Germinal center (tissue), 1 donor: ENCODE measurements at places on chromosomes 3 and 15.

DNA sequence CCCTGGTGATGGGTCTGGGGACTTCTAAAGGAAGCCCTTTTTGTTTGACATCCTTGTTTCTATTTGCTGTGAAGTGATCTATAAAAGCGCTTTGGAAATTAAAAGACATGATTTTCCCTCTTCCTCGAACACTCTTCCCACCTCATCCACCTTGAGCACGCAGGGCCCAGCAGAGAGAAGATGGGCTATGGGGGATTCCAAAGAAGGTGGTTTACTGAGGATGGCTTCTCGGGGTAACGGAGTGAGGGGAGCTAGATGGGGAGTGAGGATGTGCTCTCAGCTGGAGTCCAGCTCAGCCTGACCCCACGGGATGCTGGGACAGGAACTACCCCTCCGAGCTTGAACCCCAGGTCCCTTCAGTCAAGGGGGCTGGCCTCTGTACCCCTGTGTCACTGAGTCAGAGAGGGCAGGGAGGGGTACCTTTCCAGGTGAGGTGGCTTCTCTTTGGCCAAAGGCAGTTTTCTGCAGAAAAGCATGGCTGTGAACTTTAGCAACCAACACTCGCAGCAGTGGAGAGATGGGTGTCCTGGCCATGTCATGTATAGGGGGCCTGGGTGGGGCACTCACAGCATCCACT lies 180.7 kb upstream of the SMAD3 start:
- no peak for DNase-seq

- no peak for DNase-seq
Measured at GRCh38 chr3:72080095-72080494, 295.1 kb upstream of the PROK2 start.

- DNase-seq, result no peak
Measured at GRCh38 chr3:119170821-119171220, 2.6 kb upstream of the UPK1B start.

GRCh38 chr15:46442184-46442583 lies 807.4 kb downstream of the SQOR start:
- DNase-seq, result no peak

- no peak for DNase-seq
Measured at GRCh38 chr3:132071043-132071442, 36.2 kb upstream of the CPNE4 start.

- no peak for DNase-seq
Measured at GRCh38 chr15:100373120-100373896, 31.5 kb upstream of the ADAMTS17 start.

GRCh38 chr3:129025108-129025507 lies 24.0 kb downstream of the EFCC1 start:
- DNase-seq, result no peak

GRCh38 chr15:92914768-92915221 lies 14.7 kb downstream of the CHD2 start:
- DNase-seq, result no peak

- no peak for DNase-seq
Measured at GRCh38 chr15:40334941-40335795, 5.6 kb downstream of the CCDC9B start.

- DNase-seq, result no peak
Measured at GRCh38 chr3:81311321-81311720, 450.1 kb downstream of the GBE1 start.

GRCh38 chr15:39127151-39127790 lies 453.6 kb upstream of the THBS1 start:
- DNase-seq, result no peak

- DNase-seq, result no peak
Measured at GRCh38 chr3:14989943-14990779, 42.8 kb downstream of the NR2C2 start.

GRCh38 chr15:38228618-38229017 lies 24.0 kb upstream of the SPRED1 start:
- no peak for DNase-seq

GRCh38 chr3:31312400-31312799 lies 220.3 kb upstream of the STT3B start:
- DNase-seq, result no peak

DNA sequence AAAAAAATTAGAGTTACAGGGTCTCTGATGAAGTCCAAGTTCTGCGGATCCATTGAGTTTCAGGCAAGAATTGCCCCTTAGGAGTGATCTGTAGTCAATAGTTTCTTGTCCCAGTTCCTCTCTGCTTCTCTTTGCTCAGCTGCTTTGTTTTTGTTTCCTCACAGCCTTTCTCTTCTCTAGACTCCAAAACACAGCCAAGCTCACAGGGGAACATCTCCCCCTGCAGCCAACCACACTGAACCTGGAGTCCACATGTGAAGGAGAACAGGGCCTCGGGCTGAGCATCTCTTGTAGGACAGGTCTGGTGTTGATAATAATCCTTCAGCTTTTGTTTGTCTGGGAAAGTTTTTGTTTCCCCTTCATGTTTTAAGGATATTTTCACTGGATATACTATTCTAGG lies 202.6 kb upstream of the ATP10A start:
- no peak for DNase-seq

DNA sequence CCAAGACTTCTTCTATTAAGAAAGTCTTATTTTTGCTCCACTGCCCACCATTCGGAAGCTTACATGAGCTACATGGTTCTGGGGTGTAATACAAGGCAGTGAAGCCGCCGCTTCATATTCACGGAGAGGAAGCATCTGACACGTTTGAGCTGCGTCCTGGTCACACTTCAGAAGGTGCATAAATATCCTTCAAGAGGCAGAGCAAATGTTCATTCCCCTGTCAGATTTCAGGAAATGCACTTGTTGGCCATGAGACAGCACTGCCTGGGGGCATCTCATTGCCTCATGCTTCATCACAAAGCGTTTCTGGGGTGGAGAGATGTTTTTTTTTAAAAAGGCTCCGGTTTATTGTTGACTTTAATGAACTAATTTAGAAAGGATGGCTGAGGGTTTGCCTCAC lies 119.9 kb downstream of the CADPS start:
- DNase-seq, result peak; percentile 28

GRCh38 chr3:81339040-81339845 lies 422.2 kb downstream of the GBE1 start:
- no peak for DNase-seq

DNA sequence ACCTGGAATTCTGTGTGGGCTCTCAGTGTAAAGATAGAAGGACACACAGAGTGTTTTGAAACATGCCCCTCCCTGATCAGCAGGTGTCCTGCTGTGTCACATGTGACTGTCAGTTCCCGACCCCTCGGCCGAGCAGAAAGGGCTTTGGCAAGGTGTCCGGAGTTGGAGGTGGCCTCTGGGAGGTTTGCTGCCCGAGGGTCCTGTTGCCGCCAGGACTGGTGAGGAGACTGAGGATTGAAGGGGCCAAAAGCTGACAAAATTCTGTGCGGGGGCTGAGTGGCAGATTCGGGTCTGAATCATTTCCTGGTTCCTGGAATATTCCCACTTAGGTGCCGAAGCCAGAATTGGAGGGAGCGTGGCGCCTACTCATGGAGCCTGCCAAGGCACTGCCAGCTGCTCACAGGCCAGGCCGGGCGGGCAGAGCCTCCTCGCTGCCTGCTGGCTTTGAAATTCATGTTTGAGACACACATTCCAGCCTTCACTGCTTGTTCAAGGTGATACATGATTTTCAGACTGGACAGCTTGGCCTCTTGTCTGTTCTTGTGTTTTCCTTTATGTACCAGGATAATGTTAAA lies 83.8 kb downstream of the APBA2 start:
- DNase-seq, result no peak

DNA sequence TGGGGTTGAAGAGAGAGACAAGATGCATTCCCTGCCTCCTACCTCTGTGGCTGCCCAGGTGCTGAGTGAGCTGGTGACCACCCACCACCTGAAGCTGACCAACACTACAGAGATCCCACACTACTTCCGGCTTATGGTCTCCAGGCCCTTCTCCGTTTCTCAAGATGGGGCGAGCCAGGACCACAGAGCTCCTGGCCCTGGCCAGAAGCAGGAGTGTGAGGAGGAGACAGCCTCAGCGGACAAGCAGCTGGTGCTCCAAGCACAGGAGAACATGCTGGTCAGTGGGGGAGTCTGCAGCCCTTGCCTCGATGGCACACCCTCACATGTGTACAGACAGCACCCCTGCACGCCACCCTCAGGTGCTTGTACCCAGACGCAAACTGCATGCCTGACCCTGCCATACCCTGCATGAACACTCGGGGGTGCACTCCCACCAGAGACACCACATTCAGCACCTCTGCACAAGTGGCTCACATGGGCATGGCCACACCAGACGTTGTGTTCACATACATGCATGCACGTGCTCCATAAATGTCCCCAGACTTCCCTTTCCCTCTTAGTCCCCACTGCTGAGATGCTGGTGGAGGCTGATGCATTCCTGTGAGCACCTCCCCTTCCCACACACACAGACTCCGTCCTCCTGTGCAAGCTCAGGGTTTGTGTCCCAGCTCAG lies 19.0 kb downstream of the ACAA1 start:
- DNase-seq, result peak; percentile 79

GRCh38 chr3:59692117-59692516 lies 642.3 kb upstream of the CFAP20DC start:
- no peak for DNase-seq

DNA sequence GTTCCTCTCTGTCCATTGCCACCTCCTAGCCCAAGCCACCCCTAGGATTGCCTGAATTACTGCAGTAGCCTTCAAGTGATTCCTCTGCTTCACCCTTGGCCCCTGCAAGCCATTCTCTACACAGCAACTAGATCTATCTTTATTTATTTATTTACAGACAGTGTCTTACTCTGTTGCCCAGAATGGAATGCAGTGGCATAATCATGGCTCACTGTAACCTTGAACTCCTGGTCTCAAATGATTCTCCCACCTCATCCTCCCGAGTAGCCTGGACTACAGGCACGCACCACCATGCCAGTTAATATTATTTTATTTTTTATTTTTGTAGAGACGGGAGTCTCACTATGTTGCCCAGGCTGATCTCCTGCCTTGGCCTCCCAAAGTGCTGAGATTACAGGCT lies 1.9 kb upstream of the JAGN1 start:
- DNase-seq, result no peak

- no peak for DNase-seq
Measured at GRCh38 chr3:8458711-8459110, 42.9 kb upstream of the LMCD1 start.

DNA sequence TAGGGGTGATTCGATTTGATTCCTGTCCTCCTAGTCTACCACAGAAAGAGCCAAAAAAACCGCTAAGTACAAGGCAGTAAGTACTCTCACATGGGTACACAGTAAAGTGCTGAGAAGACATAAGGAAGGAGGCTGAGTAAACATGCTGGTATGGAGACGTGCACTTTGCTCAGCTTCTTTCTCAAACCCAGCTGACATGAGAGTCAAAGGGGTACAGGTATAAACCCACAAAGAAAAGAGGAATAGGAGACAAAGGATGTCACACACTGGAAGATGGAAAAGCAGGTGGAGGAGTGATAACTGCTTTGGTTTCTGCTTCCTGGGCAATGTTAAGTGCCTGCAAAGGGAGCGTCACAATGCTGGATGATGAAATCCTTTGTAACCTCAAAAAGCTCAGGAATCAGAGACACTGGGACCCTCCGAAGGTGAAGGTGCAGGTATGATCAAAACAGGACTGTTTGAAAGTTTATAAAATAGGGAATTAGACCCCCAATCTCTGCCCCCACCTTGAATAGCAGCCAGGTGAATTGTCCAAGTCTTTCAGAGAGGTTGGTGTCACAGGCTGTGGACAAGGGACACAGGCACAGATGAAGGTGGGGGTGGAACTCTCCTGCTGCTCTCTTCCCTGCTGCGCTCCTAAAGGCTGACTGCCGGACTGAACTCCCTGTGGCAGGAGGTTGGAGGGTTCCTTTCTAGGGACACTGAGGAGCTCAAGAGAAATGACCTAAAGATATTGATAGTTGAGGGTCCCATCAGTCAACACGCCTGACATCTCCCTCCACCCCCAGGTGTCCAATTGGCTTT lies 101.8 kb downstream of the RAB11A start:
- no peak for DNase-seq

DNA sequence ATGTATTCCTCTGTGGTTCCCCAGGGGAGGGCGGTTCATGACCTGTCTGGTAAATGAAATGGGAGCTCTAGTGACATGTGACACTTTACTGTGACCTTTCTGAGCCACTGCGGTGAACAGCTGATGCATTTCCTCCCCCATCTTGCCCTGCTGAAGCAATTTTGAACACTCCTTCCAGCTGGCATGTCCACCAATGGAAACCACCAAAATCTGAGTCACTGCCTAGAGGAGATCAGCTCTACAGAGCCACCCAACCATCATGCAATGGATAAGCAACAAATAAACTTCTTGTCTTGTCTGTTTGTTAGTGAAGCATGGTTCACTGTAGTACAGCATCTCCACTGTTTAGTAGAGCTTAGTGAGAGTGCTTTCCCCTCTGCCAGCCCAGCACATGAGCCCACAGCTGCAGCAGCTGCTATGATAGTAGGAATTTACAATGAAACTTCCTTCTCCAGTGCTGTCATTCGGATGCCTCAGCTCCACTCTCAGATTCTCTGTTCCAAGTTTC lies 479.4 kb downstream of the NTRK3 start:
- DNase-seq, result no peak

GRCh38 chr15:38255690-38256089 lies 3.1 kb downstream of the SPRED1 start:
- DNase-seq, result no peak

- DNase-seq, result no peak
Measured at GRCh38 chr3:15531346-15531745, 9.8 kb upstream of the COLQ start.

- no peak for DNase-seq
Measured at GRCh38 chr15:63440265-63440648, 58.6 kb upstream of the CA12 start.

- DNase-seq, result no peak
Measured at GRCh38 chr3:141877911-141878310, 1.5 kb downstream of the ATP1B3 start.

- DNase-seq, result no peak
Measured at GRCh38 chr3:94226078-94226477, 163.2 kb downstream of the NSUN3 start.

- DNase-seq, result no peak
Measured at GRCh38 chr3:52350416-52350815, 34.3 kb downstream of the DNAH1 start.

DNA sequence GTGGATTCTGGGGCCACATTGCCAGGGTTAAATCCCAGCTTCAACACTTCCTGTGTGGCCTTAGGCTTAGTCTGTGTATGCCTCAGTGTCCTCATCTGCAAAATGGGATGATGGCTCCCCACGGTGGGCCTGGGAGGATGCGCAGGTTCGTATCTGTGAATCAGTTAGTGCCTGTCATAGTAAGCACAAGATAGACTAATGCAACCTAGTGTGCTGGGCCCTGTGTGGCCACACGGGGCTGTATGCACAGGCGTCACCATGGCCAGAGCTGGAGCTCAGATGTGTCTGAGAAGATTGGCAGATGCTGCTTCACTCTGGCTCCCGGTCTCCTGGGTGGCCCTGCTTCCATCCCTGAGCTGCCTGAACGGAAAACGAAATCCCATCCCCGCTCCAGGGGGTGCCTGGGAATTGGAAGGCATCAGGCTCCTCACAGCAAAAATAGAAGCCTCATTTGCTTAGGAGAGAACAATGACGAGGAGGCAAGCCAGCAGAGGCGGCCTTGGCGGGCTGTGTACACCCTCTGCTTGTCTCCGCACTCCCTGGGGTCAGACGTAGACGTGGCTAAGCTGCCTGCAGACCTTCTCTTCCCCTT lies 103.6 kb downstream of the APBA2 start:
- DNase-seq, result no peak

GRCh38 chr15:56772868-56773639 lies 39.7 kb upstream of the ZNF280D start:
- no peak for DNase-seq
